Activated T-cell treated with anti-CD3 and anti-CD28 coated beads for 1 hour (primary cell): ENCODE measurements at places on chromosomes 5 and 9.

- no peak for DNase-seq
Measured at GRCh38 chr5:67610186-67610912, 413.8 kb upstream of the CD180 start.

- no peak for DNase-seq
Measured at GRCh38 chr9:133429214-133429613, 7.0 kb downstream of the ADAMTS13 start.

DNA sequence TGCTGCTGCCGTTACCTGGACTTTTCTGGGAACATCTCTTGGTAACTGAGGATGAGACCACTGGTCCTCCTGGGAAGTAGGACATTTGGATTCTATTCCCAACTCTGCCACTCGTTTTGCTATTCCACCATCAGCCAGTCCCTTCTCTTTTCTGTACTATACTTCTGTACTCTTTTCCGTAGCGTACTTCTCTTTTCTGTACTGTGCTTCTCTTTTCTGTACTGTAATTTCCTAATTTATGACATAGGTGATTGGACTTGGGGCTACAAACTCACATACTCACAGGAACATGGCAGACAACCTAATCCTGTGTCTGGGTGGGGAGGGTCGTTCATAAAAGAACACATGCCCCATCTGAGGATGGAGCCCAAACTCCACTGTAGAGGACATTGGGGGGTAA, 335.3 kb upstream of the PANK3 start:
- DNase-seq, result no peak

GRCh38 chr9:97501972-97502221, 431 bp downstream of the TMOD1 start:
- no peak for DNase-seq

DNA sequence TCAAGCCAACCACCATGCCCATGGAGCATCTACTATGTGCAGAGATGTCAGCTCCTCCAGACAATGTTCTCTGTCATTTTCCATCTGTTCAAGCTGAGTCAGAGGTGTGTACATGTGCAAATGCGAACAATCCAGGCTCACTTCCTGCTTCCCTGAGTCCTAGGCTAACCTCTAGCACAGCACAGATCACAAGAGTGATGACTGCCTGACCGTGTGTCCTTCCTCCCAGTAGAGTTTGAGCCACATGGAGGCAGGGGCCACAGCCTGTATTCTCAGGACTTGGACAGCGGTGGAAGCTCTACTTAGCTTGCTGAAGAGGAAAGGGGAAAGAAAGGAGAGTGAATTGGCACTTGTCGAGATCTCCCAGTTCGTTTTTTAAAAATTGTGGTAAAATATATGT, 87.2 kb downstream of the KCNIP1 start:
- no peak for DNase-seq

DNA sequence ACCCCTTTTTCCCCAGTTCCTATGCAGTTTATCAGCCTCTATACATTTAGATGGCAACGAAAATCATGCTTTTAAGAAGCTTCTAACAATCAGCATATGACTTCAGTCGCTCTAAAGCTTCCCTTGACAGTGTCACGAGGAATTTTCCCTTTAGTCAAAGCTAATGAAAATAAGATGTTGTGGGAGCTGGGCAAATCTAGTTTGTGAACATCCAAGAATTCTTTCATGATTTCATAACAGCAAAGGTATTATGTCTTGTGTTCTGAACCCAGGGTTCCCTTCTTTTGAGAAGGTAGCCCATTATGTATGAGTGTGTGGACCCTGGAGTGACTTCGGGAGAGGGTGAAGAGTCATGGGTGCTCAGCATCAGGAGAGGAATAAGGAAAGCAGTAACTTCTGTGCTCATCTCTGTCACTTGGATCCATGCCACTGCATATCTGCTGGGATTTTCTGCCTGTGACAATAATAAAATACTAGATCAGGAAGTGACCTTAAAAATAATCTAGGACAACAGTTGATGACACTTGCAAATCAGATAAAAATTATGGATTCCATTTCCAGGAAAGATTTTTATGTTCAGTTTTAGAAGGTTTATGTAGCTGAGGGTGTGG, 102.4 kb downstream of the PCSK1 start:
- DNase-seq, result no peak

- no peak for DNase-seq
Measured at GRCh38 chr5:35127006-35127405, 79.3 kb upstream of the AGXT2 start.

DNA sequence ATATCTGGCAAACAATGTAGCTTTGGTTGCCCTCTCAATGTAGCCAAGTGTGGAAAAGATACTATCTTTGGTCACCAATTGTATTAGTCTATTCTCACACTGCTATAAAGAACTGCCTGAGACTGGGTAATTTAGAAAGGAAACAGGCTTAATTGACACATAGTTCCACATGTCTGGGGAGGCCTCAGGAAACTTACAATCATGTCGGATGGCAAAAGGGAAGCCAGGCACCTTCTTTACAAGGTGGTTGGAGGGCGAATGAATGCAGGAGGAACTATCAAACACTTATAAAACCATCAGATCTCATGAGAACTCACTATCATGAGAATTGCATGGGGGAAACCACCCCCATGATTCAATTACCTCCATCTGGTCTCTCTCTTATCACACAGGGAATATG, 133.1 kb upstream of the TBCA start:
- DNase-seq, result no peak

DNA sequence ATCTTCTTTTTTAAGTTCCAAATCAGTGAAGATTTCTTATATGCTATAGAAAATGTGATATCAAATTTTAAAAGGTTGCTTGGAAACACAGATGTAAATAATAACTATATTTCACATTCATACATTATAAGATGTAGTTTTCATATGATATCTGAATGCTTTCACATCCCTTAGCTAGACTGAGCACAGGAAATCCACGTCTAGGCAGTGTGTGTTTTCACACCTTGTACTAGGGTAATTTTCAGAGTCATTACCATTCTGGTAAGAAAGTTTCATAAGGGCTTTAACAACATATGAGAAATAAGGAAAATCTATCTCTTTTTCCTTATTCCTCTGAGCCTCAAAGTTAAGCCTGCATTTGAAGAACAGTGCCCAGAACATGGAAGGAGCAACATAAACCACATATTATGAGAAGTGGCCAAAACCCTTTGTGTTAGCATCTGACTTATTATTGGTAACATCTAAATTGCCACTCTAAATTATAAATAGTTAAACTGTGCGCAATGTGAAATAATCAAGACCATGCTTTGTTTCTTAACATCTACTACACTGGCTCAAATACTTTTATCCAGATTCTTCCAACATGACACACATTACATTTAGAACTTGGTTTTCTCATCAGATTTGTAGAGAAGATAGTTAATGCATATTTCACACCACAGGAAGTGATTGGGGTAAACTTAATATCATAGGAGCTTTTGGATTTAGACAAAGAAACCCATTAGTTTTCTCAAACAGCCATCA, 113.3 kb downstream of the PPP2R2B start:
- DNase-seq, result no peak

DNA sequence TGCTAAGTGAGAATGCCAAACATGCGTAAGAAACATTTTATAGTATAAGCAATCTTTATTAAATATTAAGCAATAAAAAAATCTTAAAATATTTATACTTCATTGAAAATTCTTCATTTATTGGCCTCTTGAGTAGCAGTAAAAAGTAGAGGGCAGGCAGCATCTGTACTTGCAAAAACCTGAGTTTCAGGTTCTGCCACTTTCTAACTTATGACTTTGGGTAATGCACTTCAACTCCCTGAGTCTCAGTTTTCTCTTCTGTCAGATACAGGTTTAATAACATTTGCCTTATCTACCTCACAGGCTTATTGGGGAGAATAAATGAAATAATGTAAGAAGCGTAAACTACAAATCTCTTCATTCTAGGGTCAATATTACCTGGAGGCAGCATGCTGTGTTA, 19.8 kb upstream of the MCTP1 start:
- no peak for DNase-seq

GRCh38 chr5:87389296-87390034, 23.3 kb downstream of the CCNH start:
- no peak for DNase-seq
